ENCODE measurements at places on chromosomes 6 and 20.

GRCh38 chr6:48032151-48032550 is 78.8 kb downstream of the PTCHD4 start:
- DNase-seq = no peak

DNA sequence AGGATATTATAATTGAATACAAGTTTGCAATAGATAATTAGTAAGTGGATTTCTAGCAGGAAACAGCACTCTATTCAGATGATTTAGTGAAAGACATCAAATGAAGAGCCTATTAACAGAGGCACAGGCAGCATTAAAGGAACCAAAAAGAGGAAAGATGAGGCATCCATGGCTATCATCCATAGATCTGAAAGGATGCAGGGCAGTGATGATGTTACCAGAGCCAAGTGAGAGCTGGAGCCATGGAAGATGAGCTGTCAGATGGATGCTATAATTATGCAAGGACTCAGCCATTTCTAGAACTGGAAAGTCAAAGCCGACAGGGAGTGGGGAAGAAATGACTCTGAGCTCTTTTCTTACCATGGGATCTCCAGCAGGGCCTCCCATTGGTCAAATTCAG is 66.8 kb upstream of the ANKEF1 start:
- DNase-seq = no peak

GRCh38 chr20:46607849-46608497 is 43.3 kb downstream of the SLC13A3 start:
- no peak for DNase-seq

DNA sequence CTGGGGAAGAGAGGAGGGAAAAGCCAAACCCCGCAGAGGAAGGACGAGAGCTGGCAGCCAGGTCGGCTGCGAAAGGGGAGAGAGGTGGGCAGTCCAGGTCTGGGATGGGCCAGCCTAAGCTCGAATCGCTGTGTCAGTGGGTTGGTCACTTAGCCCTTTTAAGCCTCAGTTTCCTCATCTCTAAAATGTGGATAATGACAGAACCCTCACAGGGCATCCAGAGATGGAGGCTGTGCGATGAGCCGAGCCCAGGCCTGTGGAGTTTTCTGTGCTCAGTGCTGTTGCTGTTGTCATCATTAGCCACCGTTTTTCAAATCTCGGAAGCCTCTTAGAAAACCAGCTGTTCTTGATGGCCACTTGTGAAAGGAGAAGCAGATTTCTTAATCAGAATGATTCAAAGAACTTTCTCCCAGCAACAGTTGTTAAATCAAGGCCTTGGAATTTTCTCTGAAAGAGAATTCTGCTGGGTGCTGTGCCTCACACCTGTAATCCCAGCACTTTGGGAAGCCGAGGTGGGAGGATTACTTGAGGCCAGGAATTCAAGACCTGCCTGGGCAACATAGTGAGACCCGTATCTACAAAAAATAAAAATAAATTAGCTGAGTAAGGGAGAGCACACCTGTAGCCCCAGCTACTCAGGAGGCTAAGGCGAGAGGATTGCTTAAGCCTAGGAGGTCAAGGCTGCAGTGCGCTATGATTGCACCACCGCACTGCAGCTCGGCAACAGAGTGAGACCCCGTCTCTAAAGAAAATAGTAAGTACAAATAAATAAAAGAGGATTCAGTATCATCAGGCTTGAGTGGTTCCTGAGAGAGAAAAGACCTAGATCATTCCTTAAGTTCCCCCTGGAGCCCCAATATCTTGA is 46.3 kb upstream of the ENTPD6 start:
- no peak for DNase-seq

Measured in stimulated activated CD4-positive, alpha-beta T cell treated with anti-CD3 and anti-CD28 coated beads, Interleukin-2, amount 100 ng/mL, for 48 hours (primary cell).